ENCODE measurements at places on chromosomes 3 and 15.

GRCh38 chr3:70999730-71000129 is 583.8 kb downstream of the FOXP1 start:
- DNase-seq, result peak; percentile 72

DNA sequence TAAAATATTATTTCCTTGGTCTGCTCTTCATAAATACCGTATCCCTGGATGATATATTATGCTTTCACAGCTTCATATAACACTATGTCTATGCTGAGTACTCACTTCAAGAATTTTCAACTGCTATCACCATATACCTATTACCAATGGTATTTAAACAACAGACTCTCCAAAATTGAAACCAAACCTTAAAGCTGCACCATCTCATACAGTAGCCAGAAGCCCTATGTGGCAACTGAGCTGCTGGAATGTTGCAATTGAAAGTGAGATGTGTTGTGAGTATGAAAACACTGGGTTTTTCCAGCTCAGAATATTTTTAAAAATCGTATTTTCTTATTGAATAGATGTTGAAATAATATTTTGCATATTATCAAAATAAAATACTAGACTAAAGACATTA is 130.1 kb upstream of the GOLGA6L6 start:
- DNase-seq, result no peak

DNA sequence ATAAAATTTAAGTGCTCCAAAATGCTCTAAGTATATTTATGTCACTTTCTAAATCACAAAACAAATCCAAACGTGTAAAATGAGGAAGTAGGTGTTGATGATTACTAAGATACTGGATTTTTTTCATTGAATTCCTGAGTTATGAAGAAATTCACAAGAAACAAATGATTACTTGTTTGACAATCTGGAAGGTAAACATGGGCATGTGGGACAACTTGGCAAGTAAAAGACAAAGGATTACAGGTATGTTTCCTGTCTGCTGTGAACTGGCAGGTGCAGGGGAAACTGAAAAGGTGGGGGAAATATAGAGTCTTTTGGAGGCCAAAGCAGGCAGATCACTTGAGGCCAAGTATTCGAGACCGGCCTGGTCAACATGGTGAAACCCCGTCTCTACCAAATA is 252.7 kb upstream of the AZI2 start:
- no peak for DNase-seq

DNA sequence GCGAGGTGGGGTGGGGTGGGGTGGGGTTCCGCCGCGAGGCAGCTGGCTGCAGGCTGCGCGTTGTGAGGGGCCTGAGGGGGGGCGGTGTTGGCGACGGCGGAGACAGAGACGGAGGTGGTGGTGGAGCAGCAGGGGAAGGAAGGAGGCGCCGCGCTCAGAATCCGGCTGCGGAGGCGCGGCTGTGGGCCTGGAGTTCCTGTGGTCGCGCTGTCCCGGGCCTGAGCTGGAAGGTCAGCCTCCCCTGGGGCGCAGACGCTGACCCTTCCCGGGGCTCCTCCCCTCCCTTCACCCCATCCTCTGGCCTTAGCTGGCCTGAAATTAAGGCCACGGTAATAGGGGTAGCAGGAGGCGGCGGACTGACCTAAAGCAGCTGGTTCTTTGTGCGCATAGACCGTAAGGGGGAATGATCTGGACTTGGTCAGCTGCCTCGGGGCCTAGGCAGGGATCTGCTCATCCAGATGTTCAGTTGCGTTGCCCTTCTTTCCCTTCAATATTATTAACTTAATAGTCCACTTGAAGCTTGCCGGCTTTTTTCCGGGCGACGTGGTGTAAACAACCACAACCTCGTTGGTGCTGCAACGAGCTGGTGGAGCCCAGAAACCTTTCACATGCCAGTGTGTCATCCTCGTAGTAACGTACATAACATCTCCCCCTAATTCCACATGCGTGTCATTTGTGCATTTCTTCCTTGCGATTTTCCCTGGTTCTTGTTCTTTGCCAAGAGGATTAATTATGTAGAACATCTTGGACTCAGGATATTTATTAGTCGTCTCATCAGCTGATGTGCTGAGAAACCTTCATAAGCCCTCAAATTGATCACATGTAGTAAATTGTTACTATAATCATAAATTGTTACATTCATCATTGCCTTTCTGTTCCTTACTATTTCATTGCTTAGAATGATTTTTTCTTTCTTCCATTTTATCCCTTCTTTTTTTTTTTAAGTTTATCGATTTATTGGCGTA is 626 bp downstream of the SEC62 start:
- peak; percentile 61 for DNase-seq

- DNase-seq, result no peak
Observed at GRCh38 chr3:58029842-58030584, 21.8 kb downstream of the FLNB start.

GRCh38 chr15:29090617-29091466 is 178.8 kb downstream of the NSMCE3 start:
- peak; percentile 32 for DNase-seq

- DNase-seq, result peak; percentile 62
Observed at GRCh38 chr15:52334491-52335160, 39.0 kb upstream of the MYO5C start.

GRCh38 chr15:40377606-40378005 is 4.9 kb upstream of the KNSTRN start:
- DNase-seq, result no peak

- DNase-seq, result no peak
Observed at GRCh38 chr3:82202269-82202668, 440.8 kb upstream of the GBE1 start.

Measured in EL (cell line).